ENCODE measurements at places on chromosomes 2 and 18. TPM values are rescaled to one million over a fixed set of nuclear protein-coding genes. Genes with fewer than 3 reads are reported as not detected.

GRCh38 chr2:72289283-72289682, 141.6 kb upstream of the CYP26B1 start:
- H3K36me3 ChIP-seq = no peaks in the 10 kb centered on the region
- H3K4me3 ChIP-seq = no peak overlapping the region
- H3K27ac ChIP-seq = no peak overlapping the region
- no peak for DNase-seq
- H3K4me1 ChIP-seq = no peaks in the 10 kb centered on the region

The UPP2 gene
- not detected for total RNA-seq

The TEKT4 gene
- total RNA-seq = not detected

The TMSB10 gene
- total RNA-seq = 3,252 TPM

DNA sequence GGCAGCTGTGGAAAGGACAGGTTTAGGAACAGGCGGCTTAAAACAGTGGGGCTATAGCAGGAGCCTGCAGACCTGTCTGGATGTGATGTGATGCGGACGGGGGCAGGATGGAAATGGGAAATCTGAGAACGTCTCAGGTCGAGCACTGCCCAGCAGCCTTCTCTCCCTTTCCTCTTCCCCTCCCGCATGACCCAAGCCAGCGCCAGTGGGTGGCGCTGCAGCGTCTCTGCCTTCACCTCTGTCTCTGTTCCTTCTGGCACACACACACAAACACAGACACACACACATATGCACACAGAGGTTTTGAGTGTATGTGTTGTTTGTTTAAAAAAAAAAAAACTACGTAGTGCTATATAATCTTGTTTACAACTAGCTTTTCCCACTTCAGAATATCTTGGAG, 82.0 kb upstream of the SLC66A3 start:
- DNase-seq = peak; percentile 52
- no peak overlapping the region for H3K27ac ChIP-seq
- no peaks in the 10 kb centered on the region for H3K4me1 ChIP-seq
- H3K27me3 ChIP-seq = peaks cover 6% of the 10 kb centered on the region
- H3K36me3 ChIP-seq = no peaks in the 10 kb centered on the region
- H3K4me3 ChIP-seq = no peak overlapping the region

Measured in transverse colon (tissue), 4 donors.